Muscle of arm (tissue), 14 donors: ENCODE measurements at places on chromosomes 2 and 18. TPM values are rescaled to one million over a fixed set of nuclear protein-coding genes. Genes with fewer than 3 reads are reported as not detected.

MC4R gene
- 0.21 TPM for polyA plus RNA-seq

LRRTM1 gene
- 0.72 TPM for polyA plus RNA-seq

HOXD8 gene
- 39.5 TPM for polyA plus RNA-seq

ABCB11 gene
- polyA plus RNA-seq: 0.44 TPM

ACVR1C gene
- not detected for polyA plus RNA-seq

CIAO1 gene
- polyA plus RNA-seq: 50.8 TPM

KLF11 gene
- polyA plus RNA-seq: 24.3 TPM

FBXO36 gene
- not detected for polyA plus RNA-seq

HOXD4 gene
- polyA plus RNA-seq: 5.0 TPM

MAPRE3 gene
- 27.2 TPM for polyA plus RNA-seq

ANKRD62 gene
- polyA plus RNA-seq: not detected

REG1B gene
- polyA plus RNA-seq: not detected

DNA sequence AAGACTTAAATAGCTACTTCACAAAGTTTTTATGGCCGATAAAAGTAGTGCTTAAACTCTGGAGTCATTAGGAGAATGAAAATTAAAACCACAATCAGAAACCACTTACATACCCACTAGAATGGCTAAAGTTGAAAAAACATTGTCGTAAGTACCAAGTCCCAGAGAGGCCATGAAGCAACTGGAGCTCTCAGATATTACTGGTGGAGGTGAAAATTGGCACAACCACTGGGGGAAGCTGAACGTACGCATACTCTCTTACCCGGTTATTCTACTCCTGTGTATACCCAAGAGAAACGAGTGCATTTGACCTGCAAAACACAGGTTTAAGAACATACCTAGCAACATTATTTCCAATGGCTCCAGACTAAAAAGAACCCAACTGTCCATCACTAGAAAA is 76.5 kb upstream of the TMEM247 start:
- DNase-seq: no peak

DNA sequence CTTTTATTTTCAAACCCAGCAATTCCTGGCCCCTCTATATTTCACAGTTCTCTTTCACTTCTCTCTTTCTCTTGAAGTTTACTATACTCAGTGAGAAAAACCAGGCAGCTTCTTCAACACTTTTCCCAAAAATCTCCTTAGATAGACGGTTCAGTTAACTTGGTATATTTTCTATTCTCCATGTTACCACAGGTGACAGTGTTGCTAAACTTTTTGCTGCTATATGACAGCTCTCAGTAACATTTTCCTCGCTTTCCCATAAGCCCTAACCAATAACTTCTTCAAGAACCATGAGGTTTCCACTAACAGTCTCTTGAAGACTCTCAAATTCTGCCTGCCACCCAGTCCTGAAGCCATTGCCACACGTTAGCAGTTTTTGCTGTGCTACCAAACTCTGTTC is 45.8 kb downstream of the CYBRD1 start:
- DNase-seq: no peak

DNA sequence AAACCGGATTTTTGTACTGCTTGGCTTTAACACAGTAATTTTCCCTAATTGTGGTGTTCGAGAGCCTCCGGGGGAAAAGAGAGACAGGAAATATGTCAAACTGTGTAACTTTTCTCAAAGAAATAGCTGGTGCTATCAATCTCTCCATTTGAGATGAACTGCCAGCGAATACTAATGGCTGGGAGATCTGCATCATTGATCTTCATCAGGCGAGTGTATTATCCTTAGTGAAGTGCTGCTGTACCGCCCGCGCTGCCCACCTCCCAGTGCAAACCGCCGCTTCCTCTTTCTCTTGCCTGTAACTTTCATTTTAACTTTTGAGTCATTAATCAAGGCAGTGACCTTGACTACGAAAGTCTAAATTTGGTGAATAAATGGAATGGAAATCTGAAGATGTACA is 246.1 kb upstream of the ST6GAL2 start:
- no peak for DNase-seq

DNA sequence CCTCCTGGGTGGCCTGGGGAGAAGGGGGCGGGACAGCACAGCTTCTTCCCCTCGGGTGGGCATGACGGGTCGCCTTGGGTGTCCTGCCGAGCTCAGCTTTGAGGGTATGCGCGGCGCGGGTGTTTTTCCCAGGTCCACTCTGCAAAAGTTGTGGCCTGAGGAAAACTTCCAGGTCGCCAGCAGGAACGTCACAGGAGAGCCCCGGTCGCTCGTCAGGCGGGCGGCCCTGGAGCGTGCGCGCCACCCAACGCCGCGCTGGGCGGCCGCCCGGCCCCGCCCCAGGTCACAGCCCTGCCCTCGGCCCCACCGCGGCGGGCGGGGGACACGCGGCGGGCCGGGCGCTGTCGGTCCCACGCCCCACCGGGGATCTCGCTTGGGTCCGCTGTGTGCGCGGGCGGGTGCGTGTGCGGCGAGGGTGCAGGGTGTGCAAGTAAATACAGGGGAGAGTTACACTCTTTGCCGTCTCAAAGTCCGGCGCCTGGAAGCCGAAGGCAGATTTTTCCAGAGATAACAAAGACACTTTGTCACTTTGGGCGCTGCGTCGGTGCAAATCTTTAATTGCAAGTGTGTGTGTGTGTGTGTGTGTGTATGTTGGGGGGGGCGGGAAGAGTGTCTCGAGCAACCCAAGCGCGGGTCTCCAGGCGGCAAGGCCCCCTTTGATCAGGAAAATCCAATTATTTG is 616 bp upstream of the SP5 start:
- DNase-seq: no peak

GRCh38 chr2:159987181-159987580 is 75.2 kb downstream of the PLA2R1 start:
- no peak for DNase-seq

- no peak for DNase-seq
Observed at GRCh38 chr2:60548311-60548710, 5.1 kb downstream of the BCL11A start.

- no peak for DNase-seq
Observed at GRCh38 chr2:148875387-148876051, 492 bp downstream of the KIF5C start.

DNA sequence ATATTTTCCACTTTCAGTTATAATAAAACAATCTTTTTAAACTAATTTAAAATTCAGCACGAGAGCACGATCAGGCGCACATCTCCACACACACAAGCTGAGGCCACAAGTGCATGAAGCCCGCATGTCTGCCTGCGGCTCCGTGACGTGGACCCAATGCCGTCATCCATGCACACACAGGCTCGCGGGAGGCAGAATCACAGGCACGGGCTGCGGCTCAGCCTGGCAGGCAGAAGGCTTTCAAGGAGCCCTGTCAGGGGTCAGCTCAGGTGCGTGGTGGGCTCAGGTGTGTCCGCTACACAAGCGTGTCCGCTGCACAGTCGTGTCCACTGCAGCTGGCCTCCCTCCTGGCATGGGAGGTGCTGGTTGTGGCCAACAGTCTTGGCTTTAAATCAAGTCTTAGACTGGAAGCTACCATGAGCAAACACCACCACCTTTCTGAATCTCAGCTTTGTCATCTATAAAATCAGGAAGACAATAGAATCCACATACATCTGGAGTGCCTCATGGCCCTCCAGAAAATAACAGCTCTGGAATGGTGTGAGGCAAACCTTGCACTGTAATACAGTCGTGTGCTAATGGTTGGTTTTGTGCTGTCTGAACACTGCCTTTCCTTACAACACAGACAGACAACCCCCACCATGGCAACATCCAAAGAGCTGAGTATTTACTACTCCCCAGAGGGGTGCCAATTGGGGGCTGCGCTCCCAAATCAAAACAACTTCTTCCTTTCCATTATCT is 210.1 kb downstream of the NDUFA10 start:
- DNase-seq: no peak

GRCh38 chr2:79980816-79981215 is 323.7 kb downstream of the LRRTM1 start:
- no peak for DNase-seq
